ENCODE measurements at places on chromosomes 4 and X.

DNA sequence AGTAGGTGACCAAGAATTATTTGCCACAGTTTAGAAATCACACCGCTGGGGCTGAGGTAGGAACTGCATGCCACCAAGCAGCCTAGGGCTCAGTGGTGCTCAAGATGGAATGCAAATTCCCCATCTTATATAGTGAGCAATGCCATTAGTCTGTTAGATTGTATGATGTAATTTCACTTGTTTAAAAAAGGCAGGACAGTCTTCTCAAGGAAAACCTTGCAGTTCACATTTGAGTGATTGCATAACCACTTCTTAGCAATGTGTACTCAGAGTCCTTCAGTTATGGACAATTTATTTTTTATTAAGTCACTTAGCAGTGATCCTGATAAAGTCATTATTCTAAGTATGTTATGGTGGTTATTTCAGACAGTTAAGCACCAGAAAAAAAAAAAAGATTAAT lies 142.9 kb upstream of the SFRP2 start:
- DNase-seq: no peak

- DNase-seq: no peak
Measured at GRCh38 chr4:175954685-175955084, 111.0 kb upstream of the WDR17 start.

GRCh38 chrX:132207996-132208395 lies 11.3 kb downstream of the RAP2C start:
- DNase-seq: no peak

DNA sequence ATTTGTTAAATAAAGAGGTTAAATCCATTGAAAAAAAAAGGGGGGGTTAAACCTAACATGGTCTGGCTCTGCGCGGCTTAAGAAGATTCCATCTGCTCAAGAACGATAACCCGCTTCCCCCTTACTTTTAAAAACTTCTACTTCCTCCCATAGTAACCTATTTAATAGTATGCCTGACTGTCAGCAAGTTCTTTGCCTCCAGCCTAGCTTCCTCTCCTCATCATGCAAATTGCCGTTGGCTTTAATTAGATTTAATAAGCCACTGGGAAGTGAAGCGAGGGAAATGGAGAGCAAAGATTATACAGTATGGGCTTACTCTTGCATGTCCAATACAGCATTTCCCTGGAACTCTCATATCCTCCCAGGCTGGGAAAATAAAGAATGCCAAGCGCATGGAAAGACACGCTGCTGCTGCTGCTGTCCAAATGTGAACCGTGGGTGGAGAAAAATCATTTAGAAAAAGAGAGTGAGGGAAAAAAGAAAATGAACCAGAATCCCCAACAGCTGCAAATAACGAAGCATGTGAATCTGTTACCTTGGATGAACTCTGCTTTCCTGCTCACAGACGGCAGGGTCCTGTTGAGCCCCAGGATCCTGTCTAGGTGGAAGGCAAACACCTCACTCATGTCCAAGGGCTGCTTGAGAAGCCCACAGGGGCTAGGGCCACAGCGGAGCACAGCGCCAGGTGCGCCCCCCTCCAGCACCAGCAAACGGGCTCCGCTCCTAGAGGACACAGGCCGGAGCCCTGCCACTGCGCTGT lies 2.7 kb downstream of the GASK1B start:
- no peak for DNase-seq

DNA sequence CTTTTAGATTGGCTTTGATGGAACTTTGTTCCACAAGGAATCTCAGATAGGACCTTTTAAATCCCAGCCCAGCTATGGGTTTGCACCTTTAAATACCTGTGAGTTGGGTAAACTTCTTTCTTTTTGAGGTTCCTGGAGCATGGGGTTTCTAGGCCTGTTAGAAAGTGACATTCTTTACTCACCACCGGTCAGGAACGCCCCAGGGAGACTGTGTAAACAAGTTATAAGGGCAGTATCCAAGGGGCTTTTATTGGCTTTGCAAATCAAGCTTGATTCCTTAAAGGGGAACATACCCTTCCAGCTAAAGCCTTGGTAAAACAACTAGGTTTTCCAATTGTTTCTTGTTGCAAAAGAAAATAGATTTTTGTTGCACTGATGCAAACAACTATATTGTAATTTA lies 93.4 kb downstream of the TENT5D start:
- DNase-seq: no peak

GRCh38 chrX:136999024-136999423 lies 34.8 kb downstream of the GPR101 start:
- DNase-seq: no peak

- no peak for DNase-seq
Measured at GRCh38 chr4:74005528-74005927, 7.1 kb upstream of the CXCL5 start.

- no peak for DNase-seq
Measured at GRCh38 chr4:147732518-147733235, 789 bp downstream of the ARHGAP10 start.

DNA sequence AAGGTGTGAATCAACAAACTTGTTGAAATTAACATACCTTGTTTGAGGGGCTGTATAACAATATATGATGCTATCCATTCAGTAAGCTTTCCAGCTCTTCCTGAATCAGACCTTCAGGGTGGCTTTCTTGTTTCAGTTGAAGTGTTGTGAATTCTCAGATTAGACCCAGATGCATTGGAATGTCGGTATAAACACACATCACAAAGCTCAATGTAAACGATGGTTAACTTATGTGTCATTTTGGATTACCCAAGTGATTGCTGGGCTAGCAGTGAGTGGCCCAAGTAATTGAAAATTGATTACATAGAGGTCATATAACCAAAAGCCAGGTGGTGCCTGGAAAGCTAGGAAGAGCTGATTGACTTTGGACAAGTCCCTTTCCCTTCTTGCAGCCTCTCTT lies 115.0 kb downstream of the SHROOM4 start:
- no peak for DNase-seq

DNA sequence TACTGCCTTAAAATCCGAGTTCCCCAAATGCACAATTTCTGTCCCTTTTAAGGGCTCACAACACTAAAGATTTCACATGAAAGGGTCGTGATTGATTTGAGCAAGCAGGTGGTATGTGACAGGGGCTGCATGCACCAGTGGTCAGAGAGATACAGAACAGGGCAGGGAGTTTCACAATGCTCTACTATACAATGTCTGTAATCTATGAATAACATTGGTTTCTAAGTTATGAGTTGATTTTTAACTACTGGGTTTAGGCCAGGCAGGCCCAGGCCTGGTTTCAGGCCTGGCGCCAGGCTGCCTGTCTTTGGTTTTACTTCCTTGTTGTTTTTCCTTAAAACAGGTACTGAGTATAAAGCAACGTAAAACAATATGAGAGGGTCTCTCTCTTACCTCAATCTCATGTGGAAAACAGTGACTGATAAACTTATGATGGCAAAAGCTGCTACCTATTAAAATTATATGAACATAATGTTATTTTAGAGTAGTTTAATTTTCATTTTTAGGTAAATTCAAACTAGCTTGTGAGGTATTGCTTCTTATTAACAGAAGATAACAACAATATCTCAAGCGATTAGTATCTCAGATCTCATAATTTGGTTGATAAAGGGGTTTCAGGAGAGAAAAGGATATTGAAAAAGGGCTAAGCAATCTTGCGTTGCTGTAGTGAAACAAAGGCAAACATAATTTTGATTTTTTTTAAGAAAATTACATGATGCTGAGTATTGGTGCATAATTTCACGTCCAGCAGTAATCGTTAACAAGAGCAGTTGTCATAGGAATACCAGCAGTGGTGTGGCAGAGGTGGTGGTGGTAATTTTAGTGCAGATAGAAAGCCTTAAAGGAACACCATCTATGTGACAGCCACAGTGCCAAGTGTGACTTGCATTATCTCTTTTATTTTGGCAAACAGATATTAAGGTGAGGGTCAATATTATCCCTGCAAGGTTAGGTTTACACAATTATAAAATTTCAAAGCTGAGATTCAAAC lies 944.4 kb upstream of the GRID2 start:
- DNase-seq: no peak

GRCh38 chrX:72371405-72371804 lies 65.7 kb upstream of the CITED1 start:
- no peak for DNase-seq

DNA sequence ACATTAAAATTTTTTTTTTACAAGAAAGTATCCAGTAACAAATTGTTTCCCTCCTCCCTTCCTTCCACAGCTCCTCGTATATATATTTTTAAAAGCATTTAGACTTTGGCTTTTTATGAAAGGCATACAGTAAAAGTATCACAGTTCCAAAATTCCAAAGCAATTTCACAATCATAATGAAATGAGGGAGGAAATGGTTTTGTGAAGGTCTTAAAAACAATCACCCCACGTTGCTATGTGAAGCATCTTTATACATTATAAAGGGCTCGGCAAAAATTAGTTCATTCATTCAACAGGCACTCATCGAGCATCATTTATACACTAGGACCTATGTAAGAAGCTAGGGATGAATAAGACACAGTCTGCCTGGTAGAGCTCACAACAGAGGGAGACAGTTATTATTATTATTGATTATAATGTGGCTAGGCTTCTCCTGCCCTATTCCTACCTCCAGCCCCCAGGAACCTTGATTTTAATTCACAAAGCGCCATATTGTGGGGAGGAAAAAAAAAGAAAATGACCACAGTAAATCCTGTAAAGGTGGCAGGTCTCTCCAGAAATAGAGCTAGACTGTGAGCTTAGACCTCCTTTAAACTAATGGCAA lies 239.9 kb downstream of the MAML3 start:
- no peak for DNase-seq

- DNase-seq: no peak
Measured at GRCh38 chr4:151979819-151980218, 219.0 kb upstream of the GATB start.

DNA sequence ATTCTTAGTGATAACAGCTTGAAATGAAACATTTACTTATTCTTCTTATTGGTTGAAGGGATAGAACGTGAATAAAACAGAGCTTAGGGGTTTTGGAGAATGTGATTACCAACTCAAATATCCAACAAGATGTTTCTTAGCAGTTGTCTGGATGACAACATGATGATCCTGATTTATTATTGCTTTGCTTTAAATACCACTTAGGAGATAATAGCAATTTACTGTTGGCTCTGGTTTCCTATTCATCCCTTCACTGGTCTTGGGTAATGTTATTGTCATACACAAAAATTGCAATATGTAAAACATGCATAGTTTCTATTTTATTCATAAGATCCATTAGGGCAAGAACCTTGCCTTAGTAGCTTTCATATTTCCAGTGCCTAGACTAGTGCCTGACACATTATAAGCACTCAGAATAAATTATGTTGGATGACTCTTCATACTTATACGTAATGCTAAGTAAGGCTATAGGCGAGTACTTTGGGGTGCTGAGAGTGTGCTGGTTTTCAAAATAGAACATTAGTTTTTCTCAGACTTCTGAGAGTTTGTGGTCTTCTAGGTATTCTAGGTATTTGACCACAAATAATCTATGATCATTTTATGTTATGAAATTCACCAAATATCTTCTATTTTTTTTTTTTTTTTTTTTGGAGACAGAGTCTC lies 58.6 kb upstream of the PGRMC2 start:
- DNase-seq: no peak

GRCh38 chr4:5931526-5931925 lies 38.6 kb upstream of the CRMP1 start:
- DNase-seq: no peak

GRCh38 chrX:138929926-138930582 lies 218.5 kb upstream of the FGF13 start:
- DNase-seq: no peak

- DNase-seq: no peak
Measured at GRCh38 chr4:177638871-177639270, 196.6 kb upstream of the AGA start.

DNA sequence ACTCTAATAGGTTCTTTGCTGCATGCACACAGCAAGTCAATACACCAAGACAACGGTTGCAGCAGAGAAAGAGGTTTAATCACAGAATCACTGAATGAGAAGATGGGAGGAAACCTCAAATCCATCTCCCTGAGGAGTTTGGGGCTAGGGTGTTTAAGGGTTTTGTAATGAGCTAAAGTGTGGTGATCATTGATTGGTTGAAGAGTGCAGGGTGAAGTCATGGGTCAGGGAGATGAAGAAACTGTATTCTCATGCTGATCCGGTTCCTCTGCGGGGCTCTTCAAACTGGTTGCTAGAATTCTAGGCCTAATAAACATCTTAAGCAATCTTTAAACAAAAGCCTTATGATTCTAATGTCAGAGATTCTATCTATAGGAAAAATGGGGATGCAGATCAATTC lies 432.5 kb upstream of the FAM47C start:
- DNase-seq: no peak

DNA sequence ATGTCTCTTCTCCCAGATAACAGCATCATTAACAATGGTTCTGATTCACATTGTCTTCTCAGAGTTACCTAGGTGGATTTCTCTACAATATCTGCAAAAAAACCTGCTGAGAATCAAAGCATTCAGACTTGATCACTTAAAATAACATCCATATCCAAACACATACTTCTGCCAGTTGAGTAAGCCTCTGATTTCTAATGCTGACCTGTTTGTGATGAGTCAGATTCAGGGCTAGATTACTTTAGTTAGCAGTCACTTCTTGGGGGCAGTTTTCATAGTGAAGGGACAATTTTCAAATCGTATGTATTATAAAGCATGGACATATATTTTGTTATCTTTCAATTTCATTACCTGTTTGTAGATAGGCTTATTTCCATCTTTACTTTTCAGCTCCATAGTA lies 35.5 kb downstream of the CCNI start:
- DNase-seq: no peak

- DNase-seq: no peak
Measured at GRCh38 chrX:12685541-12685940, 105.7 kb upstream of the PRPS2 start.

- no peak for DNase-seq
Measured at GRCh38 chr4:123976285-123976684, 579.7 kb downstream of the SPRY1 start.

- no peak for DNase-seq
Measured at GRCh38 chr4:106530024-106530361, 161.4 kb upstream of the GIMD1 start.

GRCh38 chr4:65202165-65202852 lies 468.0 kb downstream of the EPHA5 start:
- DNase-seq: no peak

DNA sequence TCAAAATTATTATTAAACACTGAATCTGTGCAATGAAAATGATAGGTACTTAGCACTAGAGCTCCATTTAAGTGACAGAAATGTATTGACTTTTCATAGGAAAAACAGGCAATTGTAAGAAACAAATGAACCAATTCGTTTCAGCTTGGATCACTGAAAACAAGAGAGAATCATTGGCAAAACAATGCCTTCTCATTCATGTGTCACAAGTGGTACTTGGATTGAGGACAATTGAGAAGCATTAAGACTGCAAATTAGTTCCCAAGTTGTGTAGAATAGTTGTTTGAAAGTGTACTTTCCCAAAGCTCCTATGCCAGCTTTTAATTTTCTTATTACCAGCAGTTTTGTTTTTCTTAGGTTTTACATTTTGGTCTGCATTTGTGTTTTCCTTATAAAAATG lies 20.6 kb downstream of the CNKSR2 start:
- DNase-seq: no peak

GRCh38 chrX:24277405-24277804 lies 36.5 kb downstream of the SUPT20HL2 start:
- no peak for DNase-seq

GRCh38 chr4:77695774-77696173 lies 90.2 kb downstream of the CXCL13 start:
- DNase-seq: no peak

GRCh38 chr4:180304321-180304720 lies 1938.9 kb upstream of the TENM3 start:
- no peak for DNase-seq

GRCh38 chrX:47619486-47620302 lies at the start of gene SYN1:
Gene SYN1, minus strand, starts transcription at chrX:47619857. Its CDS starts 129 bp downstream, at chrX:47619728.
- peak; percentile 83 for DNase-seq

All from activated CD8-positive, alpha-beta memory T cell treated with anti-CD3 and anti-CD28 coated beads, Interleukin-2, amount 10 ng/mL, durations not matched to agents 7 days and 5 days (primary cell).